Fibroblast of the aortic adventitia (primary cell): ENCODE measurements at places on chromosomes 16 and 17.

DNA sequence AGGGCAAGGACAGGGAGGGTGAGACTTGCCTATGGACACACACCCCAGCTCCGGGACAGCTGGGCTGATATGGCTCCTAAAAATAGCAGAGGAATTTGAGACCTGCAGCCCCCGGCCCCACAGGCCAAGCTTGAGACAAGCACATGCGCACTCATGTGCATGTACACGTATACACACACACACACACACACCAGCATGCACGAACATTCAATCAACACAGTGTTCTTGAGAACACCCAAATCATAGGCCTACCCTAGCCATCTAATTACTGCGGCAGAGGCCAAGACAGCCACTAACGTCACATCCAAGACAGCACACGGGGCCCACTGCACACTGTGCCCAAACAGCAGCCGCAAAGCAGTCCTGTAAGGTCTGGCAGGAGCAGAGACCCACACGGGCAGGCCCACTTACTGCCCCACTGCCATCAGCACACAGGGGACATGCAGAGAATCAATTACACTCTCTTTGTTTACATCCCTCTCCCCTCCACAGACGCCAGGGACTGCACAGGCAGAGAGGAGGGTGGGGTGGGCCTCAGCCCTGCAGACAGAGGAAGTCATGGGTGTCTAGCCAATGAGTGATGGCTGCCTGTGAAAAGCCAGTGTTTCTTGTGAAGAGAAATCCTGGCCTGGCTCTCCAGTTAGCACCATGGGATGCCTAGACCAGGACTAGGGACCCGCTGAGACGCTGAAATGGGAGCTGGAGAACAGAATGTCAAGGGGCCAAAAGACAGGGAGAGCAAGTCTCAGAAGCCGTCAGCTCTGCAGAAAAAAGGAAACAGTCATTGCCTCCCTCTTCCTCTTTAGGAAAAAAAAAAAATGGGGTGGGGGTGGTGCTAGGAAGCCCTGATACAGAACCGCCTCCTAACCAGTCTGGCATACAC, 39.3 kb downstream of the MYO18A start:
- DNase-seq, result peak; percentile 53

DNA sequence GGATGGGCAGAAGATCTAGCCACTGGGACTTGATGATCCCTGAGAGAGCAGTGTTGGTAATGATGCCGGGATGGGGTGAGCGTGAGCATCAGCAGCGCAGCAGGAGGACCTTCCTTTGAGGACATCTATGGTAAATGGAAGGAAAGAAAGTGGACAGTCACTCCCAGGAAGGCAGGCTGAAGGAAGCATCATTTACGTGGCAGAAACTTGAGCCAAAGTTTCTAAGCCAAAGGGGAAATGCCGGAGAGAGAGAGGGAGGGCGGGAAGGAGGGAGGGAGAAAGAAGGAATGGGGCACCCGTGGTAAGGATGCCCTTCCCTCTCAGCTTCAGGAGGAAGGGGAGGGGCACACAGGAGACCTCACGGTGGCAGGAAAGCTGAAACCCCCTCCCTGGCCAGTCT, 86.3 kb upstream of the CACNG5 start:
- peak; percentile 56 for DNase-seq

GRCh38 chr17:17514993-17515933, 19.1 kb upstream of the RASD1 start:
- peak; percentile 17 for DNase-seq

GRCh38 chr17:54948380-54948779, 20.1 kb downstream of the COX11 start:
- DNase-seq, result peak; percentile 51

GRCh38 chr16:19923396-19923795, 38.7 kb upstream of the GPRC5B start:
- DNase-seq, result no peak

- no peak for DNase-seq
Observed at GRCh38 chr17:73506470-73507435, 137.5 kb downstream of the SDK2 start.

DNA sequence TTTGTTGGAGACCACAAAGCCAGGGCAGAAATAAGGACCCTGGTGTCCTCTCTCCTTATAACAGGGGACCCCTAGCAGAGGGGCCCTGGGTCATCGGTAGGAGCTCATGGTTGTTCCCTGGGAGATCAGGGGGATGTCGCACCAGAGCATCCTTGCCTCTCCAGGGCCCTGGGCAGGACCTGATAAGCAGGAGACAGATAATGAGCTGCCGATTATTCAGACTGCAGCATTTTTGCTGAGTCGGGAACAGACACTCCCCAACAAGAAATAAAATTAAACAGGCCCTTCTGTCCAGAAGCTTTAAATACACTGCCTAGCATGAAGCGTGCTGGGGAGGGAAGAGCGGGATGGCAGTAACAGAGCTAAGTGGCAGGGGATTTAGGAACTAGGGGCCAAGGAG, 15.4 kb upstream of the GFAP start:
- no peak for DNase-seq

- DNase-seq, result no peak
Observed at GRCh38 chr16:2675714-2676113, 6.6 kb upstream of the KCTD5 start.

- DNase-seq, result peak; percentile 16
Observed at GRCh38 chr16:80299416-80299815, 241.4 kb upstream of the DYNLRB2 start.

DNA sequence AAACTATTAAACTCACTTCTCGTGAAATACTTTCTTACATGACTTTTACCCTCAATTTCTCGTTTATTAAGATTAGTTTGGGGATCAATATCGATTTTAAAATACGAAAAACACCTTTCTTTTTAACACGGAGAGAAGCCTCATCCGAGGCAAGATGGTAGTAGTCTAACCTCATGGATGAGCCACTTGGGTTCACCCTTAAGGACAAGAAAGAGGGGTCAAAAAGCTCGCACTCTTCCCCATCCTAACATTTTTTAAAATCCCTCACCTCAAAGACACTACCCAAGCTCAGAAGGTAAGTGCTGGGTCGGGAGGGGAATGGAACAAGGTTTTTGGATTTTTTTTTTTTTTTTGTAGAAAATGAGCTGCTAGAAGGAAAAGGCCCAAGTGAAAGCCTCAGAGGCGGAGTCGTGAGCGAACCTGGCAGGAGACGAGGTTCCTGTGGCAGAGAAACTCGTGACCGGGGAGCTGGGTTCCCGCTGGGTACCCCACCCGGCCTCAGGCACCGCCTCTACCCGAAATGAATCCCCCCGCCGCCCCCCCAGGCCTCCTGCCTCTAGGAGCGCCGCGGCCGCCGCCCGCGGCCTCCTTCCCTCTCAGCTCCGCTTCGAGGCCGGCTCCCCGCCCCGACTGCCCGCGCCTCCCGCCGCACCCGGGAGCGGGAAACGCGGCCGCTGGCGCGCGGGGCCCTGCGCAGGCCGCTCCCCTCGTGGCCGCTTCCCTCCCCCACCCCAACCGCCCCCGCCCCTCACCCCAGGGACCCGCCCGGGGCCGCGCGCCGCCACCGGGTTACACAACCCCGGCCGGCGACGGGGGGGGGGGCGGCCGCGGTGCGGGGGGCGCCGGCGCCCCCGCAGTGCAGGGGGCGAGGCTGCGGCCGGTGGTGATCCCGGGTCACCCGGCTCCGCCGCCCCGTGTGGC, 1.6 kb downstream of the NUFIP2 start:
- DNase-seq, result peak; percentile 63

- DNase-seq, result peak; percentile 27
Observed at GRCh38 chr17:81043725-81044427, 8.9 kb downstream of the BAIAP2 start.

DNA sequence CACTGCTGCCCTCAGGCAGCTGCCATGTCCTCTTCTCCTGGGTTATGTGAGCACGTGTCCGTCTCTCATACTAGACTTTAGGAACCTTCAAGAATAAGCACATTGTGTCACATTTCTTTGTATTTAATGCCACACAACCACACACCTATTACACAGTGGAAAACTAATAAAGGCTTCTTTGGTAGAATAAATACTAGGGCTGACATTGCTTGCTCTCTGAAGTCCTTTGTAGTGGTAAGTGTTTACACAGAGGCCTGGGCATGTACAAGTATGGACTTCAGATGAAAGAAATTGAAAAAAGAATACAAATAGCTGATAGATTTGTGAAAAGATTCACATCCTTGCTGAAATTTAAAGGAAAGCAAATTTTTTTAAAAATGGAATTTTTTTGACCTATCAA, 188.1 kb upstream of the CCL2 start:
- DNase-seq, result no peak

- DNase-seq, result no peak
Observed at GRCh38 chr17:81187120-81187519, 21.1 kb upstream of the AATK start.

- DNase-seq, result no peak
Observed at GRCh38 chr17:57465610-57466009, 209.3 kb downstream of the MSI2 start.

DNA sequence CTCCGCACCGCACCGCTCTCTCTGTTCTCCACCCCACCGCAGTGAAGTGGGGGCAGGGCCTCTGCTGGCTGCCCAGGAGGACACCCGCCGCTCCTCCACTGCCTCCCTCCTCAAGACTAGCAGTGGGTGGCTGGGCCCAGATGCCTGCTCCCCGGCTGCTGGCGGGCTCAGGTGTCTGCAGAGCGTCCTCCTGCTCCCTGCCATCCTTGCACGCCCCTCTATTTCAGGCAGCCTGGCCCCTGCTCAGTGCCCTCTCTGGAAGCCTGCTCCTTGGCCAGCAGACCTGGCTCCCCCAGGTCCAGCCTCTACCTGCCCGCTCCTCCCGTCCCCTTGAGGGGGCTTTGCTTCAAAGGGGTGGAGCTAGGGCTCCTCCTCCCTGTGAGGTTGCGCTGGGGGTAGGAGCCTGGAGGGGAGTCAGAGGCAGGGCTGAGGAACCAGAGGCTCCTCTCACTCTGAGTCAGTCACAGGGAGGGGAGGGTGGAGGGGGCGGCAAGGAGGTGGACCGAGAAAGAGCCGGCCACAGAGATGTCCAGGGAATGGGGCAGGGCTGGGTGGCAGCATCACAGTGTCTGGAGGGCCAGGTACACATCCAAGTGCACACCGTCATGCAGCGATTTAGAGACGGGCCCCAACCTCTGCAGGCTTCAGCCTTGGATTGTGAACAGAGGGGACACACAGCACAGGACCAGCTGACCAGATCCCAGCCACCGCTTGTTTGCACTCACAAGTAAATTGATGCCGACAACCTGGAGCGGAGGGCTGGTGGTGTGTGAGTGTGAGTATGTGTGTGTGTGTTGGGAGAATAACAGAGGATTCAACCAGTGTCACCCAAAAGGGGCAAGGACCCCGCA, 9.8 kb upstream of the TMEM92 start:
- DNase-seq, result peak; percentile 39

DNA sequence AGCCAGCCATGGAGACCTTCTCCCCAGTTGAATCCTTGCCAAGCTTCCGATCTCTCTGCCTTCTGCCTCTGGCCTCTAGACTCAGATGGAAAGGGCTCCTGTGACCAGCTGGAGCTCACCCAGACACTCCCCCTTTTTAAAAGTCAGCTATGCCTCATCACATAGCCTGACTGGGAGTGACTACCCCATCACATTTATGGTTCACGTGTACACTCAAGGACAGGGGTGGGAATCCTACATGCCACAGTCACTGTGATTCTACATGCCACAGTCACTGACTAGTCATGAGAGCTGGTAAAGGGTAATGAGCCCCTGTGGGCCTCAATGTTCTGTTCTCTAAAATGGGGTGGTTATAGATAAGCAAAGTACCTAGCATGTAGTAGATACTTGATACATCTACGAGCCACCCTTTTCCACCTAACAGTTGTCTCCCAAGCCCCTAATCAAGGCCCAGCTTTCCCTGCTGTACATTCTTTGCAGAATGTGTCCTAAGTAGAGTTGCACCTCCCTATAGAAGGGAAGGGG, 85.1 kb downstream of the RGS9 start:
- DNase-seq, result no peak

DNA sequence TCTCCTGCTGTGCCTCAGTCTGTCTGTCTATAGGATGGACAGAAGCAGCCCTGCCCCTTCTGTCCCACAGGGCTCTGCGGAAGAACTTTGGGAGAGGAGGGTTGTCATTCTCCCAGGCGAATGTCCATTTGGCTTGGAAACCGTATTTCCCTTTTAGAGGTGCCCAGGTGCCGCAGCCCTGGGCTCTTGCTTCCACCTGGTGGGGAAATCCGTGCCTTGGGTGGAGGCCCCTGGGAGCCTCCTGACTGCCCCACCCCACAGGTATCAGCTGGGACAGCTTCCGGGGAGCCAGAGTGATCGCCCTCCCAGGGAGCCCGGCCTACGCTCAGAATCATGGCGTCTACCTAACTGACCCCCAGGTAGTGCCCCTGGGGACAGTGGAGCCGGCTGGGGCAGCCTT, 12.7 kb downstream of the FCSK start:
- DNase-seq, result no peak

- no peak for DNase-seq
Observed at GRCh38 chr16:16887193-16887592, 508.3 kb downstream of the NPIPA7 start.

DNA sequence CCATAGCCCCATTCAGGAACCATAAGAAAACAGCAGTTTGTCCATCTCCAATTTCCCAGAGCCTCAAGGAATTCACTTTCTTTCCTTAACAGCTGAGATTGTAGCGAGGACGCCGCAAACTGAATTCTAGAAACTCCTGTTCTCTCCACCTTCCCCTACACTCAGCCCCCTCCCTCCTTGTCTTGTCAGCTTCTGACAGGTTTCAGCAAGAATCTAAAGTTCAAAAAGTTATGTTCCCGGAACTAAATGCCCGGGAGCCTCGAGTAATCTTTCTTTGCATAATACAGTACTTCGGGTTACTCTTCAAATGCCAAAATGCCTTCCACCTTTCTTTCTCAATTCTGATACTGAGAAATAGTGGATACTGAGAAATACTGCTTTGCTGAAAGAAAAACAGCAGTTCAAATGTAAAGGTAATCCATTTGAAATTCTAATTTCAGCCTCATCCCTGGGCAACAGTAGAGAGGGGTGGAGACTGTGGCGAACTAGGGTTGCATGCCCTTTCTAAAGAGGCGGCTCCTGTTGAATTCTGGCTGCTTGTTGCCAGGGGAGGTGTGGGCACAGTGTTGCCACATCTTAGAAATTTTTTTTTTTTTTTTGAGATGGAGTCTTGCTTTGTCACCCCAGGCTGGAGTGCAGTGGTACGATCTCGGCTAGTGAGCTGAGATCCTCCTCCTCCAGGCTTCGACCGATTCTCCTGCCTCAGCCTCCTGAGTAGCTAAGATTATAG, 63.5 kb upstream of the USP7 start:
- no peak for DNase-seq

GRCh38 chr16:55526441-55526840, 17.6 kb downstream of the LPCAT2 start:
- DNase-seq, result peak; percentile 90

DNA sequence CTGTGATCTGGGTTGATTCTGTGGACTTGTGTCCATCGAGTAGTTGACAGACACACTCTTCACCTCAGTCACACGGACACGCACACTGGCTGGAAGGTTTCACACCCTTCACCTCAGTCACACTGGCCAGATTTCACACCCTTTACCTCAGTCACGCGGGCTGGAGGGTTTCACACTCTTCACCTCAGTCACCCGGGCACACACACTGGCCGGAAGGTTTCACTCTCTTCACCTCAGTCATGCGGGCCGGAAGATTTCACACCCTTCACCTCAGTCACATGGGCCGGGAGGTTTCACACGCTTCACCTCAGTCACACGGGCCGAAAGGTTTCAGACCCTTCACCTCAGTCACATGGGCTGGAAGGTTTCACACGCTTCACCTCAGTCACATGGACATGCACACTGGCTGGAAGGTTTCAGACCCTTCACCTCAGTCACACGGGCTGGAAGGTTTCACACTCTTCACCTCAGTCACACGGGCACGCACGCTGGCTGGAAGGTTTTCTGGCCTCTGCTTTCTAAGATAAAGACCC, 96.2 kb downstream of the PGS1 start:
- no peak for DNase-seq
